ENCODE measurements at places on chromosomes 2 and 18.

- DNase-seq, result no peak
These were observed 171.2 kb downstream of the HAUS1 start for GRCh38 chr18:46275370-46275769.

DNA sequence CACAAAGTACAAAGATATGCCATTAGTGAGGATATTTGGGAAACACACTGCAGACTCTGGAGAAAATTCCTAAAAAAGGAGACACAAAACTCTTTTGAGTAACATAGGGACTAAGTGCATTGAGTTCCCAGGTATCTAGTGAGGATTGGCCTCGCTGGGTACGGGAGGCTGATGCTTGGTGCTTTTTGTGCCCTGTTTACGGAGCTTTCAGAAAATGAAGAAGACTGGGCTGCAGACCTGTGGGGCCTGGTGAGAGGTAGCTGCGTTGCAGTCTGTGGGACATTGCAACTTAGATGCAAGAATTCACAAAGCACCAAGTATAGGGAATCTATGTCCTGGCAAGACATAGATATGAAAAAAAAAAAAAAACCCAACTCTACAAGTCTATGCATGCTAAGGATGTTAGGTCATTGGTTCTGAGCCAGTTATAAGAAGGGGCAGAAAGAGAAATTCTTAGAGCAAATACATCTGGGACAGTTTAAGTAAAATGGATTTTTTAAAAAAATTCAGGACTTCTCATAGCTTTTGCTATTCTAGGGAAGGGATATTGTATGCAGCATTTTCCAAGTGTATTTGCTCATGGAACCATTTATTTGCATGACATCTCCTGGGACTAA lies 156.0 kb downstream of the SLC4A3 start:
- DNase-seq, result no peak

- no peak for DNase-seq
These were observed 1.5 kb downstream of the UCN start for GRCh38 chr2:27306573-27307286.

DNA sequence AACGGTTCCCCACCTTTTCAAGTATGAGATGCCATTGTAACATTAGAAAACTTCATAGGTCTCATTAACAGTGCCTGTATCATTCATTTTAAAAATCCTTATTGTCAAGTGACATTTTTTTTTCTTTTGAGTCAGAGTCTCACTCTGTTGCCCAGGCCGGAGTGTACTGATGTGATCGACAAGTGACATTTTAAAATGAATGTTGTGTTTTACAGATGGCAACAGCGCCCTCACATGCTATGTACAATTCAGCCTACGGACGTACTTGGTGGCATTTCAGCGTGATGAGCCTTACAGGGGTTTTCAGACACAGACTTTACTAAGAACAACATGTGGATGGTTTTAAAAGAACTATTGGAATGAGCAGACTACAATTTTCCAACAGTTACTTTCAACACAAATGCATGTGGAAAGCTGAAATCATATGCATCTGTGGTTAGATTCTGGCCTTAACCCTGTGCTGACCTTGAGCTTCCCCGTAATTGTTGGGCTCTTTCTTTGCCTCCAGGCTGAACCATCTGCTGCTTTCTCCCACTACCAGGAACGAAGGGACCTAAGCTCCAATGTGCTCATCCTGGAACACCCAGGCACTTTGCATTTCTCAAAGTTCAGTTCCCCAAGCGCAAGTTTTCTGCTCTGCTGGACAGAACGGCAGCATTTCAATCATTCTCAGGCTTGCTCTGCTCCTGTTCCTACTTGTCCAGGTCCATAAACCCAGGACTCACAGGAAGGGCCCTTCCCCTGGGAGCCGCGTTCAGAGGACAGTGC lies 119.9 kb upstream of the NDUFV2 start:
- no peak for DNase-seq
